ENCODE measurements at places on chromosomes 1 and 21.

GRCh38 chr1:210777914-210778313 is 356.0 kb downstream of the KCNH1 start:
- DNase-seq: no peak

DNA sequence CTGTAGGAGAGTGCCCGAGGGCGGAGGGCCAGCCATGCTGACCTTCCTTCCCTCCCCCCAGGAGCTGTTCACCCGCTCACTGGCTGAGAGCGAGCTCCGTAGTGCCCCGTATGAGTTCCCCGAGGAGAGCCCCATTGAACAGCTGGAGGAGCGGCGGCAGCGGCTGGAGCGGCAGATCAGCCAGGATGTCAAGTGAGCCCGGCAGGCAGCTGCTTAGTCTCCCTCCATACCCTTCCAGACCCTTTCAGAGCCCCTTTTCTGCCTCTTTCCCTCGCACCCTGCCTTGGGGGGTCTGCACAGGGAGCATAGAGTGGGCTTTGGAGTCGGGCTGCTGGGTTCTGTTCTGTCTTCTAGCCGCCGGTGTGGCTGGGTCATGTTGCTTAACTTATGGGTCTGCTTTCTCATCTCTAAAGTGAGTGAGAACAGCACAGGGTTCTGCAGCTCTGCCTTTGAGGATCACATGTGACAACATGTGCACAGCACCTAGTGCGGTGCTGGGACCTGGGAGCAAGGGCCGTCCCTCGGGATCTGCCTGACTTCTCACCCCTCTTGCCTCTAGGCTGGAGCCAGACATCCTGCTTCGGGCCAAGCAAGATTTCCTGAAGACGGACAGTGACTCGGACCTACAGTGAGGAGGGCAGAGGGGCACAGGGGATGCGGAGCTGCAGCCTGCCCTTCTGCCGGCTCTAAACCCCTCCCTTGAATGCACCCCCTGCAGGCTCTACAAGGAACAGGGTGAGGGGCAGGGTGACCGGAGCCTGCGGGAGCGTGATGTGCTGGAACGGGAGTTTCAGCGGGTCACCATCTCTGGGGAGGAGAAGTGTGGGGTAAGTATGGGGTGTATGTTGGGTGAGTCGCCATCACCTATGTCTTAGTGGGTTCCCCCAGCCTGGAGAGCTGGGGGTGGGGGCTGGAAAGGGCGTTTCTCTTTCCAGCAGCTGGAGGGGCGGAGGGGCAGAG is 6.2 kb downstream of the AMPD2 start:
- DNase-seq: no peak

GRCh38 chr1:14977338-14977931 is 176.1 kb upstream of the TMEM51 start:
- DNase-seq: no peak

- no peak for DNase-seq
These were observed 132.1 kb upstream of the PRMT6 start for GRCh38 chr1:106924360-106924759.

DNA sequence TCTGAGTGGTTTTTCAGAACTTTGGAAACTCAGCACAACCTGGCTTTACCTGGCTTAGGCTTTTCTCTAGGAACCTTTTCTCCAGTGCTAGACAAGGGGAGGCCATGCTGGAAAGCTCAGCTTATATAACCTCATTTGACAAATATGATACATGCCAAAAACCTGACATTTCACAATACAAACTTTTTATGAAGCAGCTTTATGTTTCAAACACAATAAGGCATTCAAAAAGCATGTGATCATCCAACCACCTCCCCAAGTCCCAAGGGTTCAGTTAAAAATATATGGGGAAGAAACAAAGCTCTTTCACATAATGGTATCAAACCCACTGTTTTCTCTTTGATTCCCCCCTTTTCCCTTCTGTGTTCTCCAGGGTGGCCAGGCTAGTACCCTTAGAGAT is 63.7 kb downstream of the ZC3H11B start:
- no peak for DNase-seq

DNA sequence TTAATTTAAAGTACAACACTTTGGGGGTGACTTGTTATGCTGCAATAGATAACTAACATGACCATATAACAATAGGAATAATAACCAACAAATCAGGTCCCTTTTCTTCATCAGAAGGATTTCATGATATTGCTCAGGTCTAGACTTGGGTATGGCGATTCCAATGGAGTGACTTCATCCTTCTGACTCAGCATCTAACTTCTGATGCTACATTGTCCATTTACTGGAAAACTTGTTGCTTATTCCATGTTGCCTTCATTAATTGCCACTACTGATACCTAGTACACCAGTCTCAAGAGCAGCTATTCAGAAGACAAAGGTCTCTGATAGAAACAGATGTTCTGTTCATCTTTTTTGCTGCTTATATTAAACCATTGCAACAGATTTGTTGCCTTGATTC is 324.3 kb downstream of the TGFB2 start:
- DNase-seq: no peak

GRCh38 chr1:74522148-74522547 is 9.7 kb upstream of the LRRC53 start:
- no peak for DNase-seq

GRCh38 chr1:94738371-94738770 is 81.8 kb upstream of the SLC44A3 start:
- no peak for DNase-seq

GRCh38 chr1:220135755-220136154 is 41.8 kb downstream of the IARS2 start:
- no peak for DNase-seq

DNA sequence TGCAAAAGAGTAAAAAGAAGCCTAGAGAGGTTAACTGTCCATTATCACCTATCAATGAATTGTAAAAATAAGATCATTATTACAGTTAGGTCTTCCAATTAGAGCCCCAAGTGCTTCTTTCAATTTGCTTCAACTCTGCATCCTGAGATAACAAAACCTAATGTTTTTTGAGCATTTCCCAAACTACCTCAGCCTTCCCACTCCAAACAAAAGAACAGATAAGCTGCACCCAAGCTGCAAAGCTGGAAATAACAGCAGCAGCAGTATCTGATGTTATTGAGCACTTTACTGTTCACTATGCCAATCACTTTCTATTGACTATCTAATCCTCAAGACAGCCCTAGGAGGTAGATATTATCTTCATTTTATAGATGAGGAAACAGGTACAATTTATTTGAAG is 97.1 kb upstream of the SLFNL1 start:
- no peak for DNase-seq

GRCh38 chr21:44564886-44565598 is 6.4 kb upstream of the KRTAP10-3 start:
- no peak for DNase-seq

DNA sequence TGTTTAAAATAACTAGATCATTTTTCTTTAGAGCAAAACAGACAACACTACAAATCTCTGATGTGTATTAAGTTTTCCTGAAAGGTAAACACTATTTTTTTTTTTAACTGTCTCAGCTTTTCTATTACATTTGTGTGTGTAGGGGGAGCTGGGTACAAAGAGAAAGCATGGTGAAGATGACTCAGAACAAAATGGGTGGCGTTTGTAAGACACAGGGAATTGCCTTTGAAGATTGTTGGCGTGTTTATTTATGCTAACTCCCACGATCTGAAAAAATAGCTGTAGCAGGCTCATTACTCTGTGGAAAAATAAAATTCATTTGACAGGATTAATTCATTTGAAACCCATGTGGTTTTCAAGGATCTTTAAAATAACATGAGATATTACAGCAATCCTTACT is 285.1 kb downstream of the RYR2 start:
- no peak for DNase-seq

- DNase-seq: no peak
These were observed 132.4 kb downstream of the SDCCAG8 start for GRCh38 chr1:243388276-243388675.

DNA sequence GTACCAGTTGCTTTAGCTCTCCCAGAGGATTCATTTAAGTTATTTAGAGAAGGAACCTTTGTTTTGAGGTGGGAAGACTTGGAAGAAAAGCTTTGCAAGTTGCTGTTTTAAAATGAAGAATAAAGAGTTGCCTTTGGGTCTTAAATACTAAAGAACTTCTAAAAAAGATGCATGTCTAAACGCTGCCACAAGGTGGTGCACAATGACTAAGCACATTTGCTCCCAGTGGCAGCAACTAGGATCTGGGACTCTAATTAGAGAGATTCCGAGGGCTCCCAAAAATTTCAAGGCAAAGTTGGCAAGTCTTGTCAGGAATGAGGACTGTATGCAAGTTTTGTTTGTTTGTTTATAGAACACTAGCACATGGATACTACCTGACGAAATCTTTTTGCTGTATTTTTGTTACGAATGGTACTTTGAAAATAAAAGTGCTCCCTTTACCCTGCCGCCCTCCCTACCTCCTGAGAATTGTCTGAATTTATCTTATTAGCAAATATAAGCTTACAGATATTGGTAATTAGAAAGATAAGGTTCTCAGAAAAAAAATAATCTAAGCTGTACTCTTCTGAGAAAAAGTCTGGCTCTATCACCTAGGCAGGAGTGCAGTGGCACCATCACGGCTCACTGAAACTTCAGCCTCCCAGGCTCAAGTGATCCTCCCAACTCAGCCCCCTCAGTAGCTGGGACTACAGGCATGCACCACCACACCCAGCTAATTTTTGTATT is 121.8 kb downstream of the HFM1 start:
- no peak for DNase-seq

- no peak for DNase-seq
These were observed 91.5 kb upstream of the IPO9 start for GRCh38 chr1:201737352-201738060.

GRCh38 chr21:39051588-39051949 is 131.7 kb downstream of the PSMG1 start:
- DNase-seq: no peak

DNA sequence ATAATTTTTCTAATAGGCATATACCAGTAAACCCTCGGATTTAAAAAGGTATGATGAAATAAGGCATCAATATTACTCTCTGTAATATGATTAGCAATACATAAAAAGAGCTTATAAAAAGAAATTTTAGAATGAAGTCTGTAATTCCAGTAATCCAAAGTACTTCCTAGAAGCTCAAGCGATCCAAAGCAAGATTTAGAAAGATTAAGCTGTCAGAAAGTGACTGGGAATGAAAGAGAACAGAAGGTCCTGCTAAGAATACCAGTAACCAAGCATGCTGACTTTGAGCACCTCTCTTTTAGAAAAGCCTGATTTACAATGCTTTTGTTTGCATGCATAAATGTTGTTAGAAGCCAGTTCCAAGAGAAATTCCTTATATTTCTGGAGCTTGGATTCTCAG is 125.1 kb downstream of the GIPC2 start:
- DNase-seq: no peak

- DNase-seq: no peak
These were observed 43.7 kb upstream of the ZNF281 start for GRCh38 chr1:200453553-200453905.

DNA sequence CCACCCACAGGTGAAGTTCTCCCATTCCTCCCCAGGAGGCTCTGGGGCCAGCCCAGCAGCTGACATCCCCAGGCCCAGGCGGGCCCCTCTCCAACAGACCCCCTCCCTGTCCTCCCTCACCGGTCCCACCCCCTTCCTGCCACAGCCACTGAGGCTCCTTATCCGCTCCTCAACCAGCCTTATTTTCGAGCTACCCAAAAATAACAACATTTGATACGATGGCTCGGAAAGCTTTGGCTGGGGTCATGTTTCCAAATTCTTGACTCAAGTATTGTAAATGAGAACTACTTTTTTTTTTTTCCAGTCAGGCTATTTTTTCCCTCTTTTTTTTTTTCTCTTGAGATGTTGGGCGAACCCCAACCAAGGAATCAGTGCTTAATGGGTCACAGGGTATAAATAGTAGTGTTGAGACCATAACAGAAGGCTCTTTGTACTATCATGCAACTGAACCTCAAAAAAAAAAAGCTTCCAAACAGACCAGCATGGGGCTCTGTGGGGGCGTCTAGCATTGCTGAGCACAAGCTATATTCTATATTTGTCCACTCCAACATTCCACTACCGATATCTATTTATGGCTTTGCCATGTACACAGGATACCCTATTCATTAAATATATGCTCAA is 27.2 kb downstream of the IRF2BP2 start:
- DNase-seq: no peak

Data from stimulated activated CD8-positive, alpha-beta memory T cell treated with anti-CD3 and anti-CD28 coated beads, Interleukin-15, amount 100 ng/mL, for 24 hours (primary cell).